Esophagus muscularis mucosa (tissue), 4 donors: ENCODE measurements at places on chromosomes 5 and 9.
A peak's percentile ranks its signal among the peaks of the same experiment; 100 is the strongest.

- DNase-seq, result no peak
- H3K36me3 ChIP-seq, result no peaks in the 10 kb centered on the region
- peak overlapping the region; percentile 52 for H3K27ac ChIP-seq
- peaks cover 19% of the 10 kb centered on the region for H3K4me1 ChIP-seq
- H3K27me3 ChIP-seq, result no peaks in the 10 kb centered on the region
Measured at GRCh38 chr9:120925535-120926396, 830 bp downstream of the TRAF1 start.

DNA sequence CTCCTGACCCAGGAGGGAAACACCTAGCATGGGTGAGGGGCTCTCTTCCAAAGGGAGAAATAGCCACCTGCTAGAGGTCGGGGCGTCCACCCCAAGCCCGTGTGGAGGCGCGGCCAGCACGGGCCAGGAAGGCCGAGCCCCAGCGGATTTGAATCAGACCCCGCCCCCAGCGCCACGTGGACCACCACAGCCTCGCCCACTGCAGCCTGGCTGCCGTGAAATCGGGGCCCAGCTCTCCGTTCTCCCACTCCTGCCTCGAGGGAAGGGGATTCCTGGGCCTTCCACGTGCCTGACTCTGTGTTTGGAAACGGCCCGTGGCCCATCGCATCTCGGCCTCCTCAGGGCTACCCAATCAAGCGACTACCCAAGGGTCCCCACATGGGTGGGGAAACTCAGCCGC, 31.6 kb downstream of the SLC6A18 start:
- H3K36me3 ChIP-seq, result no peaks in the 10 kb centered on the region
- no peaks in the 10 kb centered on the region for H3K27me3 ChIP-seq
- no peak overlapping the region for H3K4me3 ChIP-seq
- DNase-seq, result no peak

DNA sequence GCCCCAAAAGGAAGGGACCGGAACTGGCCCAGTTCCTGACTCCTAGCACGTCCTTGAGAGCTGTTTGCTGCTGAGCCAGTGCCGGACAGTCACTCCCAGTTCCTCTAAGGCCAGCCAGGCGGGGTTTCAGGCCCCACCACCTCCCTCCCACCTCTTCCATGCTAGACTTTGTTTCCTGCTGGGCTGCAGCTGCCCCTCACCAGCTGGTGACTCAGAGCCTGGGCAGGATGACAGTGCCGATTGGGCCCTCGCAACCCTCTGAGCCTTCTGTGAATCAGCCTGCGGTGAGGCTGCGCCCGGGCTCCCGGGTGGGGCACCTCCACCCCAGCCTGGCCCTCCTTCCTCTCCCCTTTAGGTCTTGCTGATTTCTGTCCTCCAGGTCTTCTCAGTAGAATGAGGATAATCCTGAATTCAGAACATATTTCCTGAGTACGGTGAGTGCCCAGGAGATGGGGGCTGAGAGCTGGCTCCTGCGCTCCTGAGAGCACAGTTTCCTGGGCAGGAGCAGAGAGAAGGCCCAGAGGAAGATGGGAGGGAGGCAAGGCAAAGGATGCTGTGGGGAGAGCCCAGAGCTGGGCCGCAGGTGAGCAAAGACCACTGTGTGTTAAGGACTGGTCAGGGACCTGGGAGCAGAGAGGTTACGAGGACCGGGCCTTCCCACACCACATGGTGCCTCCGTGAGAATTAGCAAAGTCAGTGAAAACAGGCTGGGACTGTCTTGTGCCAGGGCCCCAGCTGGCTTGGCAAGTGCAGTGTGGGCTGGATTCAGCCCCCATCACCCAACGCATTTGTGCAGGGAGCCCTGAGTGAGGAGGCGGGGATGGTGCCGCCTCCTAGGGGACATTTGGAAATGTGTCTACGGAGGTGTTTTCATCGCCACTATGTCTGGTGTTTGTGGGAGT, 32.9 kb upstream of the STXBP1 start:
- peak overlapping the region; percentile 86 for H3K27ac ChIP-seq
- H3K4me3 ChIP-seq, result peak overlapping the region; percentile 36
- no peaks in the 10 kb centered on the region for H3K36me3 ChIP-seq
- DNase-seq, result peak; percentile 97

DNA sequence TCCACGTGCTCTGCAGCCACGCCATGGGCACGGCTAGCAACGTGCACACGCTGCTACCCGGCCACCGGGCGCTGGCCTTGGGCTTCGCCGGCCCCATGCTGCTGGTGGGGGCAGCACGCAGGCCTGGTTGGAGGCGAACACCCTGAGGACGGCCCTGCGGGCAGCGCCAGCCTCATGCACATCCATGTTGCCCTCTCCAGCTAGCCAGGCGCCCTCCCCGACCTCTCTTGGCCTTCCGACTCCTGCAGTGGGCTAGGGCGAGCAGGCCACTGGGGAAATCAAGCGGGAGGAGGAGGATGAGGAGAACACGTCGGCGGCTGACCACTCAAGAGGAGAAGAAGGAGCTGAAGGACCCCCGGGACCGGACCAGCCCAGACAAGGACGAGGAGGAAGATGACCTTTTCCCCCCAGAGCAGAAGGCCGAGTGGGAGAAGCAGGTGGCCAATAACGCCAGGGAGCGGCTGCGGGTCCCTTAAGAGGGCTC, 73.3 kb downstream of the INSL6 start:
- no peak overlapping the region for H3K27ac ChIP-seq
- no peaks in the 10 kb centered on the region for H3K4me1 ChIP-seq

DNA sequence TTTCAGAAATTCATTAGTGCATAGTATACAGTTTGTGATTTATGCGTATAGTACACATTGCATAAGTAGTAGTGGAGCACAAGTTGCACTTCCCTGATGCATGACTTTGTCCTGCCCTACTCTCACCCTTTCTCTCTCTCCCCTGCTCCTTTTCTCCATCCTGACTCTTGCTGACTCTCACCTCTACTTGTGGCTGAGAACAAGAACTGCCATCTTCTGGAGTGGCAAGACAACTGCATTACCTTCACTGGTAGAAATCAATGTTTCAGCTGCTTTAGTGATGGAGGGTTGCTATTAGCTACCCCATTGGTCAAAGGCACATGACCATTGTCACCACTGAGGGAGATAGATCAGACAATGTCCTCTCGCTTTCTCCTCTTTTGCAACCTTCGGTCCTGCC, 26.9 kb downstream of the SPEF2 start:
- no peaks in the 10 kb centered on the region for H3K36me3 ChIP-seq
- no peak overlapping the region for H3K4me3 ChIP-seq
- DNase-seq, result no peak
